ENCODE measurements at places on chromosomes 6 and 20.
A peak's percentile ranks its signal among the peaks of the same experiment; 100 is the strongest.

DNA sequence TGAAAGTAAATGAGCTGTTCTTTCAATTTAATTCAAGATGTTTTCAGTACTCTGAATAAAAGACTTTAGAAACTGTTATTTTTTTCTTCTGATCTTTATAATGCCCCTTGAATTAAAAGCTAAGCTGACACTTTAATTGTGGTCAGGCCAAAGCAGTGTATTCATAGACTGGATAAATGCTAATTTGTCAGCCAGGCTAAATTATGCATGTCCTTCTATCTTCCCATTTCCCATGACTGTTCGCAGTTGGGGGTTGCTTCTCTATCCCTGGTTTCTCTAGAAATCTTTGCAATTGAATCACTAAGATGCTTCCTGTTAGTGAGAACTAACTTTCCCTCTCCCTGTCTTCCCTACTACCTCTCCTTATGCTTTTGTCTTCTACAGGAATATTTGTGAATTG is 396.2 kb downstream of the RFPL4B start:
- DNase-seq, result no peak

DNA sequence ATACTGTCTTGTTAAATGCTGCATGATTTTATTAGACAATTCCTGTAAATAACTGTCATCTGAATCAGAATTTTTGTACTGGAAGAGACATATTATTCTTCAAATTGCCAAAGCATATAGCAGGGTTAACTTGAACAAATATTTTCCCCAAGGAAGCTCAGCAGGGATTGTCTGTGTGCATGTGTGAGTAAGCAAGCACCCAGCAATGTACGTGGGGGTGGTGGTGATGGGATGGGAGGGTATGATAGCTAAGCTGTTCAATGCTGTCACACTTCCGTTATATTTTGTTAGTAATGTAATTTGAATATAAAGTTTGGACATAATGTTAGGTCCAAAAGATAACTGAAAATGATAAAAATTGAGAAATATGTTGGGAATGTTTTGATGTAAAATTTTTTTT is 118.1 kb downstream of the MYB start:
- DNase-seq, result no peak

DNA sequence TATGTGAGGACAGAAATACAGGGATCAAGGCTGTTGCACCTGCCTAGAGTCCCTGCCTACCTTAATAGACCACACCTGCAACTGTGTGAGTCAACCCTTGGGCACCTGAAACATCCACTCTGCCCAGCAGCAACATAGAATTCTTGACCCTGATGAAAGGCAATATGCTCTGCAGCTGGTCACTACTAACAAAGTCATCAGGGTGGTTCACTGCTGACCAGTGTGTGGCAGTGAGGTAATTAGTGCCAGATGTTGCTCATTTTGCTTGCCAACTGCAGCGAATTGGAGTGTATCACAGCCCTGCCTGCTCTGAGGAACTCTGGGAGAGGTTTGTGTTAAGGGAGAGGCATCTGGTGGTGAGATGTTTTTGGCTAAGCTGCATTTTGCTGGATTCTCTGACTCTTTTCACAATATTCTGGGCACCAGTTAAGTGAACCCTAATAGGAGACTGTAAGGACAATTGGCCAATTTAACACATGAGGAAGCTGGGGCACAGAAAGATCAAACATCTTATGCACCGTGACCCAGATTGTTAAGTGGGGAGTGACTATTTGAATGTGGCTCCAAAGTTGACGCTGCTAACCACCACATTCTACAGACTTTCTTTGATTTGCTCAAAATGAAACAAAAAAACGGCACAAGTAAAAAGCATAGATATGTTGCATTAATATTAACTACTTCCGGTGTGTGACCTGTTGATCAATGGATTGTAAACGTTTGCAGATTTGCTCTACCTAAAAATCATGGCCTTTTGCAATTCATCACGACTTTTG is 61.9 kb upstream of the OPRM1 start:
- peak; percentile 23 for DNase-seq

GRCh38 chr6:70849348-70850069 is 107.4 kb downstream of the B3GAT2 start:
- DNase-seq, result no peak

DNA sequence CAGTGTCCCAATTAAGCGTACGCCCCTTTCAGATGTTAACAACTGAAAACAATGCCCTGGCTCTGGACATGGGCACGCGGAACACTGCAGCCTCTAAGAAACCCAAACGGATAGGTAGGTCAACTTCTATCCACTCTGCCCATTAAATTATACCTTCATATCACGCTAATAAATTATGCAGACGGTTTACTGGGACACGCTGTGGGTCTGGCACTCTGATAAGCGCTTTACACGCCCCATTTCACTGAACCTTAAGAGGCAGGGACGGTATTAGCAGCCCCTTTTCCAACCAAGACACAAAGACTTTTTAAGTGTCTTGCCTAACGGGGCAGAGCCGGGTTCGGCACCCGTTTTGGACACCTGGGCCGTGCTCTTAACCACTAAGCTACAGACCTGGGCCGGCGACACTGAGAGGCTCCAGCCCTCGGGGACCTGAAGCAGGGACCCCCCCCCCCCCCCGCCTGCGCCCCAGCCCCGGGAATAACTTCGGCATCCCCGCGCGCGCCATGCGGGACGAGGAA is 744 bp downstream of the STAU1 start:
- DNase-seq, result no peak

GRCh38 chr6:79064635-79065034 is 13.4 kb downstream of the PHIP start:
- no peak for DNase-seq

DNA sequence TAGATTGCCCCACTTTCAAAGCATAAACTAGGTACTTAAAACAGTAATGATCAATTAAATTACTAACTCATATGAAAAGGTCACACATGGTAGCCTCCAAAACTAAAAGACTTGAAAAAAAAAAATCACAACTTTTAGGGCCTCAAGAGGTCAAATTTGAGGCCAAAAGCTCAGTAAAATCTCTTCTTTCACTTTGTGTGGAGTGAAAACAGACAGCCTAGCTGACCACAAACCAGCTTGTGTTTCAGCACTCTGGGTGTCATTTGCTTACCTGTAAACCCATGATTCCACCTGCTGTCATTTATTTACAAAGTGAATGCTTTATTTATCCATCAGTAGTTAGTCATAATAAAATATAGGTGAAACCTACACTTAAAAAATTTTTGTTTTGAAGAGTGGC is 34.0 kb downstream of the GNAS start:
- no peak for DNase-seq

- DNase-seq, result no peak
These were observed 116.7 kb downstream of the SOX4 start for GRCh38 chr6:21710216-21710615.

DNA sequence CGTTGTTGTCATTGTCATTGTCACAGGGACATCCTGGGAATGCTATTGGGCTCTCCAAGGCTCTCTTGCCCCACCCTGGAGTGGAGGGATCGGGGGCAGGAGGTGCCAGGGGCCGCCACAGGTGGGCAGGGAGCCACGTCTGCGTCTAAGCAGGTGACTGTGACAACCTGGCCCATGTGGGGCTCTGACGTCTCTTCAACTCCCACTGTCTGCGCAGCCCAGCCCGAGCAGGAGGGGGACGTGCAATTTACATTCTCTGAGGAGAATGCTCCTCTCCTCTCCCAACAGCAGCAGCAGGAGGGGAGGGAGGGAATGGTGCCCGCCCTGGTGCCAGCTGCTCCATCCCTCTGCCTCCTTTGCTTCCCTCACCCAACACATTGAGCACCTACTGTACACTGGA is 50.1 kb downstream of the GRM4 start:
- DNase-seq, result no peak

- DNase-seq, result no peak
These were observed 683.3 kb downstream of the QKI start for GRCh38 chr6:164097551-164098398.

DNA sequence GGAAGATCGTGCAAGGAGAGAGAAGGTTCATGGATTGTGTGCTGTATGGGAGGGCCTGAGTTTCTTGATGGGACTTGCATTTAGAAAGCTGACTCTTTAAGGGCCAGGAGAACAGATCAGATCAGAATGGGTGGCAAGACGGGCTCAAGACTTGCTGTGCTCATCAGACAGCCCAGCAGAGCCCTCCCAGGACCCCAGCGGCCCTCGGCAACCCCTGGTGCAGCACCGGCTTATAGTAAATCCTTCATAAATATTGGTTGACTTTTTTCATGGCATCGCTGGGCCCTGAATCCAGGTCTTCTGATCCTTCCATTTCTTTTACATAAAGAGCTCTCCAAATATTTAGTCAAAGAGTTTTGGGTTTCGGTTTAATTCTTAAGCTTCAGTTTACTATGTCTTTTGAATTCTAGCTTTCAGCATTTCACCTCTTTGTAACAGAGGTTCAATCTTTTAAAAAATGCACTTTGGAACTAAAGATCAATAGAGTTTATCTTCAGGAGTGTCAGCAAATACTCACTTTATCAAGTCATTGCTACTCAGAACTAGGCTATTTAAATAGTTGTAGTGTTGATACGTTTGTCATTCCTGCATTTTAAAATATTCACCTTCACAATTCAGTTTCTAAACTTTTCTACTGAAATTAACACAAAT is 205.6 kb downstream of the ZDHHC14 start:
- no peak for DNase-seq

DNA sequence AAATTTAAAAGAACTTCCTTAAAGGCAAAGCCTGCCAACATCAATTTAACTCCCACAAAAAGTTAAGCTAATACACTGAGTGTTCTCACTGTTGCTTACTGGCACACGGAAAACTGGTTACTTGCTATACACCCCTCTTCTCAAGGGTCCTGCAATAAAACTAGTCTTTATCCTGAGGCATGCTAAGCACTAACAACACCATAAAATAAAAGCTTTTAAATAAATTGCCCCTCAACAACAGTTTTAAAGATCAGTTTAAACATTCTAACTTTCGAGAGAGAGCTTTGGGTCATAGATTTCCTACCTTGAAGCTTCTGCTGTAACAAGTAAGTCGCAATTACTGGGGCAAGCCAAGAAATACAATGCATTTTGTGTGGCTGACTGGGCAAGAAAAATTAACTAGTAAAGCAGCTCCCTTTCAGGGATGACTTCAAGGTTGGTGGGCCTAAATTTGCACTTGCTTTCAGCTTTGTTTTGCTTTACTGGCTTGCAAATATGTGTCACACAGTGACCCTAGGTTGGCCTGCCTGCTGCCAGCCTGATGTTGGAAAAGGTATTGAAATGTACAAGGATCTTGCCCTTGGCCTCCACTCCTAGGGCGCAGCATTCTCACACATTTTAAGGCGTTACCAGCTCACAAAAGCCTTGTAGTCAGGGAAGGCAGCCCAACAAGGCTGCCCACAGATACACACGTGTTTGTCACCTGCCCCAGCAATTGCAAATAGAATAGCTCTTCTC is 4.0 kb upstream of the HEY2 start:
- DNase-seq, result no peak

DNA sequence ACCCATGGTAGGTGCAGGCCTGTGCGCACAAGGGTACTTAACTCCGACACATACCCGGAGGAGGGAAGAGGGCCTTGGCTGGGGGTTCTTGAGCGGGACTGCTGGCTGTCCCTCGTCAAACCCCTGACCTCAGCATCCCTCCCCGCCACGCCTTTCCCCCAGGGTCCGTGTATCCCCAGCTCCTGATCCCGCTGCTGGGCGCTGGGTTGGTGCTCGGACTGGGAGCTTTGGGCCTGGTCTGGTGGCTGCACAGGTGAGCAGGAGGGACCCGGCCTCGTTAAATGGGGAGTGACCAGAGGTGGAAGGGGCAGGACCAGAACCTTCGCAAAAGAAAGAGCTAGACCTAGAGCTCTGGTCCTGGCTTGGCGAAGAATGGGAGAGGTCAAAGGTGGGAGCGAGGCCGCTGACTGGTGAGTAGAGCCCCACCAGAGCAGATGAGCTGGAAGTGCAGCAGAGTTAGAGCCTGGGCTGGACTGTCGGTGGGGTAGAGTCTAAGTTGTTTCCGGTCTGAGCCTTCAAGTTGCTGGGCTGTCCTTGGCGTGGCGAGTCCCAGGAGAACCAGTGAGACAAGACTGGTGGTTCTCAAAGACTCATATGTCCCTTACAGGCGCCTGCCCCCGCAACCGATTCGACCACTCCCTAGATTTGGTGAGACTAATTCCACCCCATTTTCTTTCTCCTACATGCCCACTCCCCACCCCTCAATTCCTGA is 963 bp downstream of the MPIG6B start:
- DNase-seq, result no peak

DNA sequence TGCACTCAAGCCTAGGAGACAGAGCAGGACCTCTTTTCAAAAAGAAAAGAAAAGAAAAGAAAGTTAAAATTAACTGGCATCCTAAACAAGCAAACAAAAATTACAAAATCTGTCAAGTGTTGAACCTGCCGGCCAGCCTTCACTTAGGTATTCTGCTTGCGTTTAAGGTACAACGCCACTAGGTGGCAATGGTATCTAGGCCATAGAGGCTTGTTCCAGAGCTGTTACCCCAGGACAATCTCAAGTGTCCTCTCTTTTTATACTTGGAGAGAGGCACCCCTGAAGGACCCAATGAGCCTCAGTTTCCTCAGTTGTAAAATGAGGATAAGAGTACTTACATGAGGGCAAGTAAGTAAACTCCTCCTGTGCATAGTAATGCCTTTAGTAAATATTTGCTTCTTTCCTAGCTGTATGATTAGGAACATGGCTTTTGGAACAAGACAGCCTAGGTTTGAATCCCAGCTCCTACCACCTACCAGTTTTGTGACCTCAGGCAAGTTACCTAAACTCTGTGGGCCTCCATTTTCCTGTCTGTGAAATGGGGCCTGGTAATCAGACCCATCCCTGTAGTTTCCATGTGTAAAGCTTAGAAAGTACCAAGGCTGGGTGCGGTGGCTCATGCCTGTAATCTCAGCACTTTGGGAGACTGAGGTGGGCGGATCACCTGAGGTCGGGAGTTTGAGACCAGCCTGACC is 5.8 kb upstream of the PACSIN1 start:
- DNase-seq, result no peak

DNA sequence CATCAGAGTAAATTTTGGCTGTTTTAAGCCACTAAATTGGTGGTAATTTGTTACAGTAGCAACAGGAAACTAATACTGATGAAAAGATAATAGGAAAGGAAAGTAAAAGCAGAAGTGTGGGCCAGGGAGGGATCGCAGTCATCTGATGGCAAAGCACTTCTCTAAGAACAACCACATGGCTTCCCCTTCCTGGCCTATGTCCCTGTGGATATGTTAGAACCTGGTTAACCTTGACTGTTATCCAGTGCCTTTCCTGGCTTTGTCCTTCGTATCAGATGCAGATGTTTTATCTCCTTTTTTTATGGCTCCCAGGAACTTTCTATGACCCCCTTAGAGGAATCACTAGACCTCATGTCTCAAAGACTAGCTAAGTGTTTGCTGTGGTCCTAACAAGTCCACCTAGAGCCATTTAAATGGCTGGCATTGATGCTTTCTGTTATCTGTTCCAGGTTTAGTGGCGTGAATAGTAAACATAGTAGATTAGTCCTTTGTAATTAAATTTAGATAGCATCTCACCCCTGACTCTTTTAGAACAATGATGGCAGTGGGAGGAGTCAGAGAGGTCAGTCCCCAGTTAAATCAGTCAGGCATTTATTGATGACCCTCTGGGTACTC is 79.2 kb upstream of the PHACTR2 start:
- no peak for DNase-seq
